Caco-2 (cell line): ENCODE measurements at places on chromosomes 7 and 10. TPM values are rescaled to one million over a fixed set of nuclear protein-coding genes. Genes with fewer than 3 reads are reported as not detected.

DNA sequence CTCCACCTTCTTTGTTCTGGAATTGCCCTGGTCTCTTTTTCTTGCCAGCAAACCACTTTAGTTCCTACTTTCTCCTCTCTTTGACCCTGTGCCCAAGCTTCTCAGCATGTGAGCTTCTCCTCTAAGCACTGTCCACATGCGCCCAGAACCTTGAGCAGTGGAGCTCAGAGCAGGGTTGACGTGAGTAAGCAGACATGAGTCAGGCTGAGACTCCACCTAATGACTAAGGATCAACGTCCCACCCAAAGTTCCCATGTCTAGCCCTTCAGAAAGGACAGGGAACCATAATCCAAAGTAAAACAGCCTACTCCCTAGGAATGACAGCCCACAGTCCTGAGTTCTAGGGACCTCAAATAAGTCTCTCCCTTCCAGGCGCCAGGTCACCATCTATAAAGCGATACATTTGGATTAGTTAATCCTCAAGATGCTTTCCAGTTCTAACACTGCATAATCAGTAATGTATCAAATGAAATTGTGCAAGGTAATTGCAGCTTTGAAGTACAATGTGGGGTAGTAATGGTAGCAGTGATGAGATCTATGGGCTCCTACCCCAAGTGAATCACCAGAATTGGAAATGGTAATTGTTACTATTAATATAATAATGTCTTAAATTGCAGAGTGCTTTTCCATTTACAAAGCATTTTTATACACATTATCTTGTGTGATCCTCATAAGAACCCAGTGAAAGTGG, 44.5 kb downstream of the KCNMA1 start:
- DNase-seq = no peak

DNA sequence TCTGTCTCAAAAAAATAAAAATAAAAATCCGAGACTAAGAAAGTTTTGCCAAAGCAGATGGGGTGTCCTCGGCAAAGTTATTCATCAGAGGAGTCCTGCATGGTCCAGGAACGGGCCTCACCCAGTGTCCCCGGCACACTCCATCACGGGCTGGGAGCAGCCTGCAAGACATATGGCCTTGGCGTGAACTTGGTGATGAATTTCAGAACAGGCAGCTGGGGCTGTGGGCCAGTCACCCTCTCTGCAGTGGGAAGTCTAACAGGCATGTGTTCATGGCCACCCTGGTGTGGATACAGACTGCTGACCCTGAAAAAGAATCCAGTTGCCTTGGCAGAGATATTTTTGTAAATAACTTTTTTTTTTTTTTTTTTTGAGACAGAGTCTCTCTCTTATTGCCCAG, 34.7 kb downstream of the NPTX2 start:
- DNase-seq = no peak

DNA sequence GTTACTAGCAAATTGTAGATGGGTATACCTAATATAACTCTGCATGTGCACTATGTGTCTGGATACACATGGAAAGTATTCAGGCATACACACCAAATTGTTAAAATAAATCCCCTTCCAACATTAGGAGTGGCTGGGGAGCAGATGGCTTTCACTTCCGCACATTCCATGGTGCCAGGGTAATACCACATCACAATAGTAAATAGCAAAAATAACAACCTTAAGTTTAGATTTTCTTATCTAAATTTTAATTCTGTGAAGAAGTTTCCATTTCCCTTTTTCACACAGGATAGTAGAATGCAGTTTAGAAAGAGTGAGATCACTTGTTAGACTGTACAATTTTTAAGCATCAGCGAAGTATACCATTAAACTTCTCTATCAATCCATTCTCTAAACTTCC, 5.8 kb upstream of the ALOX5 start:
- DNase-seq = no peak

DNA sequence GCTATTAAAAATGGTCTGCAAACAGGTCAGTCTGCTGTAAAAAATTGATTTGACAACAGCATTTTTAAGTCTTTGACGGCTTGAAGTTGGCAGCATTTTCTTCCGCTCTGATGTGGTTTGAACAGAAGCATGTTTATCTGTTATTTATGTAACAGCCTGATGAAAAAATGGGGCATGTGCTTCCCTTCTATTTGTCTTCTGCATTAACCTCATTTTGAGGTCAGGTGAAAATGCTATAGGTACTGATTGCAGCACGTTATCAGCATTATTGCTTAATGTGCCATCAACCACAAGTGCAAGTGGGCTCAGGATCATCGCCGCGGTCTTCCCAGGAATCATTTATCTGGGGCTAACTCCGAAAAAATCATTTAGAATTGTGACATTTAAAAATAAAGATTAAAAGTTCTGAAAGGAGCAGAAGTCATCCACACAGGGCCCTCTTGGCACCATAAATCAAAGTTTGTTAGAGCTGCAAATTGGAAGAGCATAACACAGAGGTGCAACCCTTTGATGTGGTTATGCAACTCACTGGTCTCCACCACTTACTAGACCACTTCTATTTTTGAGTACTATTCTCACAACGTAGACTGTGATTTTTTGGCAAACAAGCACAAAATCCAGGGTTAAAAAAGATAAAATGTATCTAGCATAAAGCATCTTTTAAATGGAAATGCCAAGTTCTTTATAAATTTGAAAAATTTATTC, 307.7 kb downstream of the MDFIC start:
- no peak for DNase-seq

DNA sequence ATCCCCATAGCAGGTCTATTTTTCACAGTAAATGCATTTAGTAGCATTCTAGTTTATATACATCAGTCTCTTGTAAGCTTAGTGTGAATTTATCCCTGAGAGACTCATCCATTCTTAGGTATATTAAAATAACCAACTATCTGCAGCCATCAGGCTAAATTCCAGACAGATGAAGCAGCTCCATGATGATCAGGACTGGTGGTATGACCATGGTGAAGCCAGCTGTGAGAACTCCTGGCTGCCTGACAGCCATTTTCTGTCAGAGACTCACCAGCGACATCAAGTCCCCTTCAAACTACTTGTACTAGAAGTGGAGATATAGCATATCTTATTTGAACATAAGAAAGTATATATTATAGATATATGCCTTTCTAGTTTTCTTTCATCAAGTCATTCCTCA, 70.3 kb upstream of the GSDME start:
- DNase-seq = no peak

DNA sequence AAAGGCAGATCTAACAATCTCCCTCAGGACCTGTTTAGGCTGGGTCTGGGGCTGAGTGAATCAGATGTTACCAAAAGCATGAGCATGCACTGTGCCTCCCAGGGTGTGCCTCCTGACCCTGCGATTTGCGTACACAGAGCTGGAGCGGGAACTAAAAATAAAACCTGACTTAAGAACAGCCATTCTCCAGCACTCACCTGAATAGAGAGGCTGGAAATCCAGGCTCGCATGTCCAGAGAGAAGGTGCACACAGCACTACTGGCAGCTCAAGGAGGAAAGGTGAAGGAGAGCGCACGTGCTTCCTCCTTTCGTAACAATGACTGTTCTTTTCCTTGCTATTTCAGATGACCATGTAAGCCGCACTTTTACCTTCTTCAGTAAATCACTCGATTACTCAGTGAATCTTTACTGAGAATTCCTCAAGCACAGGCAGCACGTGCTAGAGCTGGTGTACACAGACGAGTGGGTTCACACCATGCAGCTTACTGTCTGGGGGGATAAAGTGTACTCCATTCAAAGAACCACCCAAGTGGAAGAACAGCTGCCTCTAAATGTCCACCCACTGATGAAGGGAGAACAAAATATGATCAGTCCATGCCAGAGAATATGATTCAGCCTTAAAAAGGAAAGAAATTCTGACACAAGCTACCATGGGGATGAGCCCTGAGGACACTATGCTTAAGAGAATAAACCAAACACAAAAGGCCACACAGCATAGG, 45.6 kb downstream of the SFMBT2 start:
- DNase-seq = no peak

- no peak for DNase-seq
Observed at GRCh38 chr10:60870803-60871202, 73.2 kb downstream of the RHOBTB1 start.

GRCh38 chr10:118153287-118153686, 106.5 kb upstream of the RAB11FIP2 start:
- no peak for DNase-seq

GRCh38 chr10:77360835-77361234, 276.8 kb downstream of the KCNMA1 start:
- DNase-seq = no peak

DNA sequence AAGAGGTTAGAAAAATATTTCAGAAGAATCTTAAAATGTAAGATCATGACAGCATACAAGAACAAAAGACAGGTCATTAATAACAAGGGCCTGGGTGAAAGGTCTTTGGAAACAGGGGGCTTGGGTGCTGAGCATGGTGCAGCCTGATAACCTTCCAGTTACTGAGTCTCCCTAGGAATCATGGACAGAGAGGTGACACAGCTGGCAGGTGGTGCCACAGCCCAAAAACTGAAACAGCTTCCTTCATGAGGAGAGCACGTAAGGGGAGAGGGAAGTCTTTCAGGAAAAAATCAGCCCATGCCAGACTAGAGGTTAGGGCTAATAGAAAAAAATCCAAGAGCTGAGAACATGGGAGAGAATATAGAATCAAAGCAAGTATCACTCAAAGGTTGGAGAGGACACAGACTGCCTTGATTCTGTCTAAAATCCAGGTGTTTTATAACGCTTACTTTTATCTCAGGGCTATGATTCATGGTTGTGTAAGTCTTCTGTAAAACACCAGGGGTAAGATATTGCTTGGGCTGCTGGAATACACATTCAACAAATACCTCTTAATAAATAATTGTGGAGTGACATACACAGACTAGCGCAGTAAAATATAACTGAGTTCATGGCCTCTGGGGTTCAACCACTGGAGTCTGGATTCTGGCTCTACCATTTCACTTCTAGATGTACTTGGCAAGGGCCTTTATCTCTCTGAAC, 88.1 kb downstream of the SEMA3C start:
- DNase-seq = no peak

GRCh38 chr7:139396323-139396951, 36.7 kb downstream of the LUC7L2 start:
- DNase-seq = no peak

GRCh38 chr10:60769406-60769805, 8.9 kb upstream of the CDK1 start:
- DNase-seq = no peak

- no peak for DNase-seq
Observed at GRCh38 chr10:129272866-129273650, 194.0 kb upstream of the MGMT start.

- DNase-seq = no peak
Observed at GRCh38 chr10:117499248-117500105, 43.1 kb upstream of the EMX2 start.

DNA sequence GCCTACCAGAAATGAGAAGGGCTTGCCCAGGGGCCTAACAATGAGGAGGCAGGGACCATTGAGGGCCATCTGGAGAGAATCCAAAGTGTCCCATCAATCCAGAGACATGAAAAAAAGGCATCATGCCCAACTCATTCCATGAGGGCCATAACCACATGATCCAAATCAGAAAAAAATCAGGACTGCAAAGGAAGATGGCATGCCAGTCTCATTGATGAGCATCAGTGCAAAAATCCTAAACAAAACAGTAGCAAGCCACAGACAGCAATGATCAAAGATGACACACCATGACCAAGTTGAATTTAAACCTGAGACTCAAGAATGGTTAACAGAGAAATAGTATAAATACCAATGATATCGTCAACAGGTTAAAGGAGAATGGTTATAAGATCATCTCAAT, 7.0 kb upstream of the CYP3A4 start:
- no peak for DNase-seq

DNA sequence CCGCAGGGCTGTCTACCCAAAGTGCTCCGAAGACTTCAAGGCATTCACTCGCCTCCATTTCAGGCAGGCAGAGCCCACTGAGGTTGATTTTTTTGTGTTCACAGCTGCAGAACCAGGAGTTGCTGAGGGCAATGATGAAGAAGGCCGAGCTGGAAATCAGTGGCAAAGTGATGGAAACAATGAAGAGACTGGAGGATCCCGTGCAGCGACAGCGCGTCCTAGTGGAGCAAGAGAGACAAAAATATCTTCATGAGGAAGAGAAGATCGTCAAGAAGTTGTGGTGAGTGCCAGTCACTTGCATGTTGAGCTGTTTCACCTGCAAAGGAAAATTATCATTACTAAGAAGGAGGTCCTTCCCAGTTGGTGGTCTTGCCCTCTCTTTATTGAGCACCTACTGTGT, 210.5 kb downstream of the ARHGAP21 start:
- peak; percentile 47 for DNase-seq

- DNase-seq = no peak
Observed at GRCh38 chr7:105297985-105298384, 90.7 kb downstream of the SRPK2 start.

GRCh38 chr10:33506838-33507661, 172.6 kb upstream of the NRP1 start:
- no peak for DNase-seq

DNA sequence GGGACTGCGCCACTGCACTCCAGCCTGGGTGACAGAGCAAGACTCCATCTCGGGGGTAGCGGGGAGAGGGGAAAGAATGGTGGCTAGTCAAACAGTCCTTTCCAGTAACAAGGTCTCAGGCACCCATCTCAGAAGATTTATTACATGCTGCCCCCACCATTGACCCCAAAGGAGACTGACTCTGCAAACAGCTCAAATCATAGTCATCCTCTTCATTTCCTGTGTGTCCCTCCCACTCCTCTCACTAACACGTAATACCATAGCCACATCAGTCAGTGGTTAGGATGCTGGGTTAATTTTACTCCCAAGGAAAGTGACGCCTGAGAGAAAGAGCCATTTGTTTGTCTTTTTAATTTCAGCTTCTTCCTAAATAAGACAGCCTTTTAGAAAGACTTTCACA, 56.6 kb upstream of the BET1 start:
- DNase-seq = no peak

DNA sequence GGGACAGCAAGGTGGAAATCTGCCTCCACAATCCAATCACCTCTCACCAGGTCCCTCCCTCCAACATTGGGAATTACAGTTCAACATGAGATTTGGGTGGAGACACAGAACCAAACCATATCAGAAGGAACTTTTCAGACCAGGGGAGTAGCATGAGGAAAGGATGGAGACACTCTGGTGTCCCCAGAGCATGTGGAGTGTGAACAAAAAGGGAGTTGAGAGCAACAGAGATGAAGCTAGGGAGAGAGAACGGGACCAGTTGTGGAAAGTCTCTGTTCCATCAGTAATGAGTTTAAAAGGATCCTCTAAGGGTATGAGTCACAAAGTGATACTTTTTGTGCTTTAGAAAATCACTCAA, 382.0 kb downstream of the SFMBT2 start:
- DNase-seq = no peak

- no peak for DNase-seq
Observed at GRCh38 chr7:157523371-157523765, 186.6 kb downstream of the DNAJB6 start.

Gene SLC39A12
- not detected in 2 replicates for total RNA-seq

Gene LRRN3
- total RNA-seq = 0.68 and 0.77 TPM in 2 replicates

Gene HTR5A
- not detected in 2 replicates for total RNA-seq

Gene SMURF1
- total RNA-seq = 22.5 and 23.0 TPM in 2 replicates

Gene UNCX
- total RNA-seq = not detected in 2 replicates
